Keratinocyte (primary cell): ENCODE measurements at places on chromosomes 2 and 18.

- no peak for DNase-seq
Measured at GRCh38 chr2:136693966-136694365, 71.4 kb upstream of the THSD7B start.

- no peak for DNase-seq
Measured at GRCh38 chr2:176124947-176125771, 2.6 kb downstream of the HOXD9 start.

DNA sequence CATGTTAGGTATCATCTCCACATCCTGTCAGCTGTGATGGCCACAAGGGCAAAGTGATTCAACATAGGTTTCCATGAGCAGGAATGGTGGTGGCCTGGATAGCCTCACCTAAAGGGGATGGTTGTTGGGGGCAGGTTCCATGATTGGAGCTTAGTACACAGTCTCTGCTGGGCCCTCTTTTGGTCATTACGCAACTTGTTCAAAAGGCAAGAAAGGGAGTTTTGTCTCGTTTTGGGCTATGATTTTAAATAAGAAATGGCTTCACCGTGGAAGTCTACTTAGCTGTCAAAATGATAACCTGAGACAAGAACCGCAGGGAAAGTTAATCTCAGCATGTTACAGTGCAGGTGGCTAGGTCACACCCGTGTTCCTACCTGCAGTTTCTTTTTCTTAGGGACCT is 13.1 kb upstream of the MC4R start:
- no peak for DNase-seq

GRCh38 chr2:214378455-214379103 is 32.3 kb upstream of the VWC2L start:
- DNase-seq, result no peak

GRCh38 chr2:201260302-201260800 is at the start of gene CASP8:
CASP8 (plus strand) TSS chr2:201260536; CDS start chr2:201266487, 5,951 bp downstream.
- DNase-seq, result no peak

DNA sequence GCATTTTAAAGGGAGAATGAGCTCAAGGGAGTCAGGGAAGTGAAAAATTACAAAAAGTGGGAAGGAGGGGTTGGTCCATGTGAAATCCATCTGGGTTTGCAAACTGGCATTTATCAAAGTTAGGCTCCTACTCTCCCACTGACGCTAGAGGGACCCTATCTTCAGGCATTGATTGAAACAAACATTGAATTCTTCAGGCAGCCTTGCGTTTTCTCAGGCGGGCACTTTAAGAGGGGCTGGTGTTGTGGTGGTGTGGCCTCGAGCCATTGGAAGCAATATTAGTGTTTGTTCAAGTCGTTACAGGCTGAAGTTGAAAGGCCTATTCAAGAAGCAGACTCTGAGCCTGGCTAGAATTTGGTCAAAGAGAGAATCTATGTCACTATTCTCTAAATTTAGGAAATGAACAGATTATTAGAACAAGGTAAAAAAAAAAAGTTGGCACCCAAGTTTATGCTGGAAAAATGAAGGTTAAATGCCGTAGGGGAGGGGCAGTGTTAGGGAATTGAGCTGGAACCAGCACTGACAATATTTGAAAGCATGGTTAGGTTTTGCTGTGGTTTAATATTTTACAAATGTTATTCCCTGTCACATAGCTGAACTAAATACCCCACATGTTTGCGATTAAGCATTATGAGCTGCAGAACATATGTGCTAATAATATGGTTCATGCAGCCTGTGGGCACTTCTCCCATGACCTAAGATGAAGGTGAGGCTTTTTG is 36.8 kb downstream of the STON1 start:
- no peak for DNase-seq

DNA sequence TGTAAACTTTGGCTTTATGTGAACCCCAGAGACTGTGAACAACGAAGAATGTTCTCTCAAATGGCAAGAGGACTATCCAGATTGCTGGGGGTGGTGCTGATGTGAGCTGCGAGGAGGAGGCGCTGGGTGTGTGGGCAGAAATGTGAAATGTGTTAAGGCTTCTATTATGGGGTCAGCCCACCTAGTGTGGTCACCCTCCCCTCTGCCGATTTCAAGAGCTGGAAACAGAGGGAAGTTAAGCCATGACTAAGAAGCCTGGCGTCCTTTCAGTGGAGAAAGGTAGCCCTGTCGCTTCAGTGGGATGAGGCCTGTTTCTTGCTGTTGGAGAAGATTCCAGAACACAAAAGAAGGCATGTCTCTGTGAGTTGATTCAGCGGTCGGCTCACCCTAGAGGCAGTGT is 89.0 kb upstream of the KCTD1 start:
- no peak for DNase-seq

DNA sequence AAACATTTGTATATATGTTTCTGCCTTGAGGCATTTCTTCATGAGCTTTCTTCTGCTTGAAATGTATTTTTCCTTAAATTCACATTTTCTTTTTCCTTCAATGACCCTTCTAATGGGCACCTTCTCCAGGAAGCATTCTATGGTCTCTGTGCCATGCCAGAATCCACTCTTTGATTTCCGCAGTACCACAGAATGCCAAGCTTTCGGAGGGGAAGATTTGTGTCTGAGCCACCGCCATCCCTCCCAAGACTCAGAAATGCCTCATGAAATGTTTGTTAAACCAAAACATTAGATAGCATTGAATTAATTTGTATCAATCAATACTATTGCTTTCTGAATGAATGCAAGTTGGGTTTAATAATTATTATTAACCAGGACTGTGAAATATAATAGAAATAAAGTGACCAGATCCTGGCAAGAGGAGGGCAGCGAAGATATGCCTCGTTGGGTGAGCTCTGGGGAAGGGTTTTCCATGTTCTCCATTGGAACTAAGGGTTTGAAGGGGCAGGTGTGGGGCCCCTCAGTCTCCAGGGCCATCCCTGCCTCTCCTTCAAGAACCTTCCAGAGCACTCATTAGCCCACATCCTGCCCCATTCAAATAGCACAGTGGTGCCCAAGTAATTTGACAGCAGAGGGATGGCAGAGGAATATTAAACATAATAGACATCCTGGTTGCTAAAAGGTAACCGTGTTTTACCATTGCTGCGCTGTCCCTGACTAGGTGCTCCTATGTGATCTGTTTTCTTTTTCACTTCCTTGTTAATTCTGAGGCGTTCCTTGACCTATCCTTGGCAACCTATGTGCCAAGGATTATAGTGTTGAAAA is 189.6 kb downstream of the MYCN start:
- no peak for DNase-seq

DNA sequence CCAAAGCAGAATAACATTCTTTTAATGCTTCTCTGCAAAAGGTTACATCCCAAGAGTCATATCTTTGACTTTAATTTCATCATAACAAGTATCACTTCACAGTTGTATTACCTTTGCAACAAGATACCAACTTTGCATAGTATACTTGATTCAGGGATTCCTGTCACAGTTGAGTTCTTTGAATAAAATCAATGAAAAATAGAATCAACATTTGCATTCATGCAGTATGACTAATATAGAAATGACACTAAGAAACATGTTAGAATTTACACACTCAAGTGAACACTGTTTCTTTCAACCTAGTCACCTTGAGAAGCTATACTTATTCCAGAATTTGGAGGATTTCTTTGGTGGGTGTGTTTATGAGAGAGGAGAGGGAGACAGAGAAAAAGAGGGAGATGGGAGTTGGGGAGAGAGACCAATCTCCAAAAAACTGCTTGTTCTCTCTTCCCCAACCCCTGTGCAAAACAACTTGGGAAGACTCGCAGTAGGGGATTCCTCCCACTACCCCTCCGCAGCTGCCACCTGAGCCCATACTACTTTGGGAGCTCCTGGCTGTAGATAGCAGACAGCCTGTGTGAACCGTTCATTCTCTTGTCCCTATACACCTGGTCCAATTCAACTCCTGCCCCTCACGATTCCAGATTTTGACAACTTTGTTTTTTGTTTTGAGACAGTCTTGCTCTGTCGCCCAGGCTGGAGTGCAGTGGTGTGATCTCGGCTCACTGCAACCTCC is 57.7 kb downstream of the PELI1 start:
- DNase-seq, result no peak

GRCh38 chr2:138476186-138476585 is 25.4 kb upstream of the SPOPL start:
- no peak for DNase-seq

GRCh38 chr2:154452906-154453493 is 245.5 kb upstream of the KCNJ3 start:
- no peak for DNase-seq
